B cell (primary cell): ENCODE measurements at places on chromosomes 7 and 10.

- peak; percentile 79 for DNase-seq
These were observed 270.5 kb upstream of the MKLN1 start for GRCh38 chr7:131057015-131057793.

GRCh38 chr7:43925984-43926797, at the start of gene UBE2D4:
Gene UBE2D4 (plus strand): TSS chr7:43926436. CDS start chr7:43926533, 97 bp downstream.
- DNase-seq: peak; percentile 93

DNA sequence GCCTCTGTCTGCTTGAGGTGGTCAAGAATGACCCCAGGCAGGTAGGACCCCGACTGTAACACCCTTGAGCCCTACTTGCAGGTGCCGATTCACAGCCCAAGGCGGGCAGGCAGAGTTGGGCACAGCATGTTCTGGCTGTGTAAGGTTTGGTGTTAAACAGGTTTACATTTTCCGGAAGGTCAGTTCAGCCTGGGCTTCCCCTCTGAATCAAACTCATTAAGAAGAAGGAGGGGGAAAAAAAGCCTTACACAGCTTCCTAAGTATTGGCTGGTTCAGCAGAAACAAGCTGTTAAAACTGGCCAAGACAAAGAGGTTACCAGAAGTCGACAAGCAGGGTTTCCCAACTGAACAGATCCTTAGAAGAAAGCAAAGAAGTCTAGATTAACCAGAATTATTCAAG, 132.7 kb downstream of the PRPF18 start:
- DNase-seq: no peak

DNA sequence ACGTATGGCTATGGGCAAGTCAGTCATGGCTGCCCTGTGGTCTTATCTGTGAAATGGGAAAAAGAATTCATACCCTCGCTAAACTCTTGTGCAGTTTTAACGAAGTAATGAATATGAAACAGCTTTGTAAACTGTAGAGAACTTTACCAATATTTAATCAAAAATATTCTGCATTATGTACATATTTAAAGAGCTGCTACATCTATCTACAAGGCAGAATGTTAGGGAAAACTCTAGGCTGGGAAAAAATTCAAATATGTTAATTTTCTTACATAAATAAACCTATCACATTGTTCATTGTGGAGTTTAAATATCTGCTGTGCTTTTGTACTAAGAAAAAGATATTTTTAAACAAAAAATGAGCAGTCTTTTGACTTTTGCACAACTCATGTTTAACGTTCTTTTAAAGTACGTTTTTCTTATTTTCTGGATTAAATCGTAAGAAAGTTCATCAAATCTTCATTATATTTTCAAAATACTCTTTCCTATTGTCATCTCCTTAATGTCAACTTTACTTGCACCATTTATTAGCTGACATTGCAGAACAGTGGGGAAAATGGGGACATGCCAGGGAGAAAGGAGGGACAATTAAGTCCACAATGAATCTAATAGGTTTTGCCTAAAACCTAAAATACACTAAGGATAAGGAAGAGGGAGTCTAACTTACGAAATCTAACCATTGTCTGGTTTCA, 57.5 kb downstream of the ICA1 start:
- DNase-seq: no peak

DNA sequence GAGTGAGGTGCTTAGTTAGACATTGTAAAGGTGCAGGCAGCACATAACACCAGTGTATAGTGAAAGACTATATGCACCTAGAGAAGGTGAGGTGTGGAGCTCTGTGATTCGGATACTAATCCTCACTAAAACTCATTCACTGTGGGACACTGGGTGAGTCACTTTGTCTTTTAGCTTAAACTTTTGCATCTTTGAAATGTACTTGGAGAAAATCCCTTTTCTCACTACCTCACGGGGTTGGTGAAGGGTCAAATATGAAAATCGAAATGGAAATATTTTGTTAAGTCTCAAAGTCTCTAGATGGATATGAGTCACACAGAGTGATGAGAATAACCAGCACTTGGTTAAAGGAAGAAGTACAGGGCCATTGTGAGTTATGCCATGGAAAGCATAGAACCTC, 38.0 kb downstream of the MDFIC start:
- DNase-seq: no peak

- DNase-seq: no peak
These were observed 141.8 kb upstream of the CDC14C start for GRCh38 chr7:48782511-48782910.
